Cardiac septum (tissue), 1 donor: ENCODE measurements at places on chromosomes 3 and 15.

- DNase-seq: no peak
Observed at GRCh38 chr3:188507244-188507720, 353.3 kb downstream of the LPP start.

GRCh38 chr3:35254917-35255316 is 384.4 kb upstream of the ARPP21 start:
- no peak for DNase-seq

DNA sequence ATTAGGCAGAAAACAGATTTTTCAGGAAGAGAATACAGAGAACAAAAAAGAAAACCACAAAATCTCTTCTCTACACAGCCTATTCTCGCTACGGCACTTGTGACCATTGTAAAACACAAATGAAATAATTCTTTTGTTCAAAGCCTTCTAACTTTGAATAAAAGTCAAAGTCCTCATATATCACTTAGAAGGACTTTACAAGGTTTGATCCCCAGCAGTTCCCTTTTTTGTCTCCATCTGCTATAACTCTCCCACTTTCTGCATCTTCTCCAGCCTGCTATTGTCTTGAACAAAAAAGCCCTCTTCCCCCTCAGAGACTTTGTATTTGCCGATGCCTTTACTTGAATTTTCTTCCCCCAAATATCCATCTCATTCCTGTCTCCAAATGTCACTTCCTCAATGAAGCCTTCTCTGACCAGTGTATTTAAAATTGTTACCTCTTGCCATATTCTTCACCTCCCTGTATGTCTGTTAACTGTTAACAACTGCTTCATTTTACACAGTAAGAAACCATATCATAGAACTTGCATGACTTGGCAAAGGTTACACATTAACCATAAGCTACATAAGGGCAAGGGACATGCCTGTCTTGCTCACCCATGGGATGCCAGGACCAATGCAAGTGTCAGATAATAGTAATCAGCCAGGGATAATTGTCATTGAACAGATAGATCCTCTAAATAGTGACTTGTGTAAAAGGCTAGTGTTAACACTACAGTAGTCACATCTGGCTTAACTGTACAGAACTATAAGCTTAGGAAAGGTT is 122.4 kb downstream of the CBLB start:
- DNase-seq: no peak

- DNase-seq: no peak
Observed at GRCh38 chr3:9913601-9914000, 3.3 kb upstream of the IL17RC start.
